ENCODE measurements at places on chromosomes 2 and 18.

DNA sequence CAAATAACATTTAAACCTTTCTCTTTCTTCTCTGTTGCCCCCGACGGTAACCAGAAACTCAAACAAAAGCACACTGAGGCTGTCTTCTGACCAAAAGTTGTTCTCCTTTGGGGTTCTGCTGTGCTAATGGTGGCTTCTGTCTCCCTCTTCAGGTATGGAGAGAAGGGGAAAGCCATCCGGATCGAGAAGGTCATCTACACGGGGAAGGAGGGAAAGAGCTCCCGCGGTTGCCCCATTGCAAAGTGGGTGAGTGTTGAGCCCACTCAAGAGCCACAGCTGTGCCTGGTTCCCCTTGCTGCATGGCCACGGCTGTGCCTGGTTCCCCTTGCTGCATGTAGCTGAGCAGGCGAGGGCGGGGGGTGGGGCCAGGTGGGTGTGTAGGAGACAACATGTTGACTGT, 67.4 kb downstream of the BOLA3 start:
- no peak for DNase-seq

- no peak for DNase-seq
These were observed 87.5 kb downstream of the TCF4 start for GRCh38 chr18:55500316-55501086.

DNA sequence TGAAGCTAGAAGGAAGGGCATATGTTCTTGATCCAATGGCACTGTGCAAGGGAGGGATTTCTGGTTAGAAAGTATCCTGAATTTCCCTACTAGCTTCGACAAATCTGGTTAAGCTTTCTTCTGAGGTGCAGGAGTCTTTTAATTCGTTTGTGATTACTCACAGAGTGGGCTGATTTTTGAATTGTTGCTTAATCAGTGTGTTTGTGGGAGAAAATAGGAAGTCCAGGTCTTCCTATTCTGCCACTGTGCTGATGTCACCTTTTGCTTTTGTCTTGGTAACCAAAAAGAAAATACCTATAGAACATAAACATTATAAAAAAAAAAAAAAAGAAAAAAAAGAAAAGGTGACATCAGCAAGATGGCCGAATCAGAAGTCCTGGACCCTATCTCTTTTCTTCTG, 1008.6 kb downstream of the TSN start:
- DNase-seq, result no peak

GRCh38 chr18:9933865-9934264, 20.0 kb downstream of the VAPA start:
- DNase-seq, result no peak

GRCh38 chr18:24914685-24915084, 437.3 kb downstream of the ZNF521 start:
- no peak for DNase-seq

DNA sequence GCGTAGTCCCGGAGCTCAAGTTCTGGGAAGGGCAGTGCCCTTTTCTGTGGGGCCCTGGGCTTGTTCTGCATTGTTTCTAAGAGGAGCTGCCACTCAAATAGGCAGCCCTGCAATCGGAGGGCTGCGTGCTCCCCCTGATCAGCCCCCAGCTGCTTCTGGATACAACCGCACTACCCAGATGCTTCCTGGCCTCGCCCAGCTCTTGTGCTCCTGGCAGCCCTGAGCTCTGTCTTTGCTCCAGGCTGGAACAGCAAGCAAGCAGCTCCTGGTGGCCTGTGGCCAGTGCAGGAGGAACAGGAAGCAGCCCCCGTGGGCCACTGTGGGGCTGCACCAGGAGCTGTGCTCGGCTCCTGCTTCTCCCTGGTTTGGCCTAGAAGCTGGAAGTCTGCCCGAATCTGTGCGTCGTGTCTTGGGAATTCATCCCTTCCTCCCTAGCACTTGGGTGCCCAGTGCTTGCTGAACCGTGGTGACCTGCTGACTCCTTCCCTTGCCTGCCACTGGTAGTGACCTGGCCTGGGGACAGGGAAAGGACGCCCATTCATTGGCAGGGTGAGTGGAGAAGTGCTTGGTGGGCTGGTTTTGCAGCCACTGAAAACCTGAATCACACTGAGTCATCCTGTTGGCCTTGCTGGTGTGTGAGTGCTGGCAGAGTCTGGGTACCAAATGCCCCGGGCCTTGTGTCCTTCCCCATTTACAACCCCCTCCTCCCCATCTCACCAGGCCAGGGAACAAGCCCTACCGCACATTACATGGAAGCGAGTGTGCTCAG, 27.3 kb upstream of the NTSR2 start:
- DNase-seq, result no peak

DNA sequence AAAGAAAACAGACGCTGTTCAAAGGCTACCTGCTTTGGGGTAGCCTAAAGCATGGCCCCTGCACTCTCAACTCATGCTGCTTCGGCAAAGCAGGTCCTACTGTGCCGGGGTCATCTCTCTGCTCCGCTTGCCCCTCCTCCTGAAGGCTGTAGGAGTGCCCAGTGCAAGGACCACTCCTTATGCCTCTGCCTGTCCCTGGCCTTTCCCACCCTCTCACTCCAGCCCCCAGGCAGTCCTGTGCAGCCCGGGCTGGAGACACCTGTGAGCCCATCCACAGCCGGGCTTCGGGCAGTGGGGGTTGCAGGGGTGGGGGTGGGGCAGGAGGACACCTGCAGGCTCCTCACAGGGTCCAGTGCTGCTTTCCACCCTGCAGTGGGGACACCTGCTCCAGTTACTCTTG, 69.1 kb downstream of the ACKR3 start:
- no peak for DNase-seq

DNA sequence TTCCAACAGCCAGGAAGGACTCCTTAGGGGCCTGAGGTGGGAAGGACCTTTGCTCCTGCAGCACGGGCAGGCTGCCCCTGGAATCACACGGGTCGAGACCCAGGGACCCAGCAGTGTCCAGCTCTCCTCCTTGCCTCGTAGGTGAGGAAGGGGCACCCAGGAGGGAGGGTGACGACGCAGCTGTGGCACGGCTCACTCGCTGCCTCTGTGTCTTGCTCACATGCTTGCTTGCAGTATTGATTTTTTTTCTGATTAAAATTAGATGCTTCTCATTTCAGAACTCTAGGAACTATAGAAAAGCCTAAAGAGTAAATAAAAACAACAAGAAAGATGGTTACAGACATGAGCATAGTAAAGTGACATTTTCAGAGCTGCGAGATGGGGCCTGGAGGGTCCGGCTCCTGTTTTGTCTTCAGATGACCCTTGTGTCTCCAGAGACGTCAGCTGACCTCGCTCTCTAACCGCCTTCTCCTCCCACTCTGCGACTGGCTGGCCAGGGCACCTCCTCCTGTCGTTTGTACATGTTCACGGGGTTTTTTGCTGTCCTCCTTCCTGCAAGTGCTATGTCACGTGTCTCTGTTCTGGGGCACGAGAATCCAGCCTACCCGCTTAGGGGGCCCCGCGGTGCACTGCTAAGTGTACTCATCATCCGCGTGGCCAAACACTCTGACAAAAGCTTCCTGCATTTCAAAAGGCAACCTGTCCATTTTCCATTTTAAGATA, 65.7 kb upstream of the ZNF236 start:
- DNase-seq, result no peak

GRCh38 chr2:101753720-101754490, 56.4 kb downstream of the MAP4K4 start:
- no peak for DNase-seq

GRCh38 chr2:28340312-28341202, 52.1 kb upstream of the FOSL2 start:
- DNase-seq, result no peak

DNA sequence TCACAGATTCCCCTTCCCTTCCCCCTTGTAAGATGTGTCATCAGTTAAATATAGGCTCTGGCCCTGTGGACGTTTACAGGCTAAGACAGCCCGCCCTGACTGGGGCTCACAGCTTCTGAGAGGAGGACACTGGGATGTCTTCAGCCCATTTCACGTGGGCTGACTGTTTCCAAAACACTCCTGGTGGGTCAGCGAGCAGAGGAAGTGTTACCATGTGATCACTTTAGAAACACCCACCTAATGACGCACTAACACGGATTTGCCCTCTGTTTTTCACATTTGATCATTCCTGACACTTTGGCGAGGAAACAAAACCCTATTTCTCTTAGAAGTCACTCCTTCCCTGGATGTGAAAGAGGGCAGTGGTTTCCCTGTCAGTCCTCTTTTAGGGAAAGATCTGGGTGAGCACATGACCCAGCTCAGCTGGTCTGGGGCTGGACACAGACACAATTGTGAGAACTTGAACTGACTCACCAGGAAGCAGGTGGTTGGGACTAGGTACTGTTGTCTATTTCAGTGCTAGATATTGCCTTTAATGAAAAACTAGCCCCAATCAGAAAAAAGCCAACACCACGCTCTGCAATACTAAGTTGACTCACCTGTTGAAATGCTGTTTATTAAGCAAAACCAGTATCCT, 38.8 kb downstream of the BMP10 start:
- DNase-seq, result no peak

DNA sequence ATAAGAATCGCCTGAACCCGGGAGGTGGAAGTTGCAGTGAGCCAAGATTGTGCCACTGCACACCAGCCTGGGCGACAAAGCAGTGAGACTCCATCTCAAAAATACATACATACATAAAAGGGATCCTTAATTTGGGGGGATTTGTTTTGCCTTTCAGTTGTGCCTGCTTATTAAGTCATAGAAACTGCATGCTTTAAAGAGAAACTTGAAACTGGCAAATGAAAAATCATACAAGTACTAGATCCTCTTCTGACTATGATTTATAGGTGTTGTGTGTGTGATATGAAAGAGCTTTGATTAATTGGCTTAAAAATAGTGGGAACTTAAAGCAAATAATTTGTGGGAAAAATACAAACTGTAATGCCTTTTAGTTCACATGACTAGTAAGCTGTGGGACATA, 963.7 kb downstream of the CNTNAP5 start:
- no peak for DNase-seq

GRCh38 chr18:78562531-78562961, 417.1 kb upstream of the SALL3 start:
- no peak for DNase-seq

- DNase-seq, result no peak
These were observed 241.5 kb upstream of the GCFC2 start for GRCh38 chr2:75952173-75952572.

DNA sequence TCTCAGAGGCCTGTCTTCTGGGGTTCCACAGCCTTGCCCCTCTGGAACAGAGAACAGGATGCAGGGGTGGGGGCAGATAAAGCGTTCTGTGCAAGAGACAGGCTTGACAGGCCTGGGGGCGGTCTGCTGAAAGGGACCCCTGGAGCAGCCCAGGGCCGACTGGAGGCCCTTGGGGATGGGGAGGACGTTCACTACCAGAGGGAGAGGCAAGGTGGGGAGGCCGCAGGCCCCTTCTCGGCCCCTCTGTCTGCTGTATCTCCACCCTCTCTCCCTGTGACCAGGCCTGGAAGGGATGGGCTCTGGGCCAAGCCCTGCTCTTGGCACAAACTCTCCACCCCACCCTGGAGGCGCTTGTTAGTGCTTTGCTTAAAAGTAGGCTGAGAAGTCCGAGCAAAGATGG, 27.3 kb upstream of the INHBB start:
- DNase-seq, result no peak

DNA sequence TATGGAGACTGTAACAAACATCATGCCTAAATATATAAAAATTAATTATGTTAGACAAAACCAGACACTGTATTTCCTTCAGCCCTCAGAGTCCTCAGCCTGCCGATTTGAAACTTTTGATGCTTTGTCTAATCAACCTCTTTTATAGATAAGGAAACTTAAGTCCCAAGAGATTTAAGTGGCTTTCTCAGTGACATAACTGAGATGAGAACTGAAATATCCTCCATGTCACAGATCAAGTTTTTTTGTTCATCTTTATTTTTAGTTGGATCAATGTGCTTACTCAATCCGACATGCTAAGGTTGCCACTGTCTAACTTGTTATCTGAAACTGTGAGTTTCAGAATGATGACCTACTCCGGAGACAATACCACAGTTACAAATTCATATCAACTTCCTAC, 72.3 kb downstream of the BARD1 start:
- DNase-seq, result no peak

DNA sequence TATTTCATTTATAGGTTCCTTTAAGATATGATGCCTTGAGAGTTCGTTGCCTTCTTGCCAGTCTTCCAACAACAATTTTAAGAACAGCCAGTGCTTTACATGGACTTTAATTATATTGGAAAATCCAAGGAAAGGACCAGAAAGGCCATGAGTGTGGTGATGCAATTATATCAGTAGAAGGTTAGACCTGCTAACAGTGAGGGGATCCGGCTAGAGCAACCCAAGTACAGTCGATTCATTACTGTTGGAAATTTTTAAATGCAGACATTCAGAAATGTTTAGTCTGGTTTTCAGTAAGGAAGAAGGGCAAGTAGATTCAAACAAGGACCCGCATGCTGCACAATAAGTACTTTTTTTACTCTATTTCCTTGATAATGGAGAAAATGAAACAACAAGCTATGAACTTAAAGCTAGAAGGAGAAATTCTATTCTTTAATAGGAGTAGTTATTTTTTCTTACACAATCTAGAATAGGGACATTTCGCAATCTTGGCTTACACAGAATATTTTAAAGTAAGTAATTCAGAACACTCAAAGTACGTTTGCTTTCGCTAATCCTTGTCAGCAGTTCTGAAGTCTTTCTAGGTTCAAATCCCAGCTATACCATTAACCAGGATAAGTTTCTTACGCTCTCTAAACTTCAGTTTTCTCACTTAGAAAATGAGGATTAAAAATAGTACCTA, 405.5 kb downstream of the MEIS1 start:
- no peak for DNase-seq

GRCh38 chr2:168460571-168460970, 4.5 kb downstream of the CERS6 start:
- DNase-seq, result no peak

DNA sequence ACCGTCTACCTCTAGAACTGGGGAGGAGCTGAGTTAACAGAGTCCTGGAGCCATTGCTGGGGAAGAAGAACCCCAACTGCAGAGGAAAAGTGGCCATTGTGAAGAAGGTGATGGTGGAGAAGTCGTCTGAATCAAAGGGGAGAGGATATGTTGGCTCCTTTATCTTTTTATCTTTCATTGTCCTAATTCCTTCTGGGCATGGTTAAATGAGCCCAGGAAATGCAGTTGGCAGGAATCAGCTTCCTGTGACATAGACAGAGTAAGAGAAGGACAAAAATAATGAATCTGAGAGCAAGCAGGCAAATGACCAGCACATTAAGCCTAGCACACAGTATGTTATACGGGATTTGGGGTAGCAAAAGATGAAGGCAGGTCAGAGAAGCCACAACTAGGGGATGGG, 16.0 kb upstream of the ACTR3 start:
- no peak for DNase-seq

GRCh38 chr2:102473020-102473419, at the start of gene SLC9A4:
Gene SLC9A4, plus strand, starts transcription at chr2:102473226. Its CDS starts 534 bp downstream, at chr2:102473760.
- DNase-seq, result no peak

GRCh38 chr18:79911344-79912270, 39.8 kb downstream of the SLC66A2 start:
- DNase-seq, result no peak

DNA sequence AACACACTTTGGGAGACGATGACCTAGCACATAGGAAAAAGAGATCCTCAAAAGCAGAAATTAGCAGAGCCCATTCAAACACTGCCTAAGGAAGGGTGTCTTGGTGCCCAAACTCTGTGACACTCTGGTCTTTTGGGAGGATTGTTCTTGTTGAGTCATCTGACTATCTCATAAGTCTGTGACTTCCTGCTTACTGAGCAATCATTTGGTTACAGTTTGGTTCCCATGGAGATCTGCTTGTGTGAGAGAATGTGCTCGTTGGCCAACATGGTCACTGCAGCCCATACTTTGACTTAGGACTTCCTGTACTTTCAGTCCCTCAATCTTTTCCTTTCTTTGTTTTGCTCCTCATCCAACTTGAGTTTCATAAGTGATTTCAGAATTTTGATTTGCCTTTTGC, 602.9 kb downstream of the NYAP2 start:
- no peak for DNase-seq

- DNase-seq, result no peak
These were observed 92.2 kb upstream of the ASAP2 start for GRCh38 chr2:9114458-9114857.
